ENCODE measurements at places on chromosomes 6 and 20. TPM values are rescaled to one million over a fixed set of nuclear protein-coding genes. Genes with fewer than 3 reads are reported as not detected.

DNA sequence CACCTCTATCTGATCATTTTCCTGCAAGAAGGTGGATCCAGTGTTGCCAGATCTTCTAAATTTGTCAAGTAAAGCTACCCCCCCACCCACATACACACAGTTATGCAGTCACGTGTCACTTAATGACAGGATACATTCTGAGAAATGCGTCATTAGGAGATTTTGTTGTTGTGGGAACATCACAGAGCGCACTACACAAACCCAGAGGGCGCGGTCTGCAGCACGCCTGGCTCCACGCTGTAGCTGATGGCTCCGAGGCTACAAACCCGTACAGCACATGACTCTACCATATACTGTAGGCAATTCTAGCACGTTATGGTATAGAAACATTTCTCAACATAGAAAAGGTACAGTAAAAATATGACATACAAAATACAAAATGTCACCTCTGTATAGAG lies 126.9 kb downstream of the SYCP2 start:
- DNase-seq: no peak

The PLCB1 gene
- 50.7 TPM for total RNA-seq

DNA sequence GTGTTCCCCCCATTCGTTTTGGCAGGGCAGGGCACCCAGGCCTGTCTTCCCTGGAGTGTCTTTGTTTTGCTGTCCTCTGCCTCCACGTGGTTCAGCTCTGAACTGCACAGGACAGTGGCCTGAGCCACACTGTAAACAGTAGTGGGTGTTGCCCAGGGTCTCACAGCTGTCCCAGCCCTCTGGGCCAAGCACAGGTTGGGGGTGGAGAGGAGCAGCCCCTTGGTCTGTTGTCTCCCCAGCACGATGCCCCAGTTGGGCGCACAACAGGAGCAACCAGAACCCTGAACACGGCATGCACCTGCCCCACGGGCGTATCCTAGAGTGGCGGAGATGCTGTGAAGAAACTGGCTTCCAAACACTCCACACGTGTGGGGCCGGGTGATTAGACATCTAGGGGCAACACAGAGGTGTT lies 14.4 kb downstream of the CCDC167 start:
- DNase-seq: no peak

The LPIN3 gene
- 48.0 TPM for total RNA-seq

DNA sequence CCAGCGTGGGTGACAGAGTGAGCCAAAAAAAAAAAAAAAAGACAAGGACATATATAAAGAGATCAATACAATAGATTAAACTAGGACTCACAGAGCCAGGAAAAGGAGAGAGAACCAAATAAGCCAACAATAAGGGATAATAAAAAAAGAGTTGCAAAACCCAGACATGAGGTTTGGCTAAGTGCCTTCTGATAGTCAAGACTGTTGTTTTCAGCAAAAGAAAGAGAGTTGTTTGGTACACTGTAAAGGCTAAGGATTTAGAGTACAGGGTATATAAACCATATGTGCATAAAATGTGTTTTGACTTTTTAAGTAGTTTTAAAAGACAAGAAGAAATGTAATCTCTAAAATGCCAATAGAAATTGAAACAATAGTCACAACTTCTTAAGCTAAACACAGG lies 42.8 kb downstream of the RPF2 start:
- no peak for DNase-seq

DNA sequence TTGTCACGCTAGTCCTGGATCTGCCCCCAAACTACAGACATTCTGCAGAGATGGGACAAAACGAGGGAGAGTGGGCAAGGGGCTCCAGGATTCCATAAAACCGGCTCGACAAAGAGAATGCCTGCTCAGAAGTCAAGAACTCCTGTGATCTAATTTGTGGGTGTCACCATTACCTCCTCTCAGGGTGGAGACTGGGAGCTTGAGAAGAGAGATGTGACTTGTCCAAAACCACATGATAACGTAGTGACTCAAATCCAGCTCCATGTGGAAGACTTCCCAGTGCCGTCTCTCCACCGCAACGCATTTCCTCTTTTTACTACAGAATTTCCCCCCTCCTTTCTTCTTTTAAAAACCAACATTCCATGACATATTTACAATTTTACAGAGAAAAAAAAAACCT lies 44.3 kb downstream of the TRERF1 start:
- DNase-seq: no peak

- no peak for DNase-seq
Measured at GRCh38 chr20:24797745-24798655, 151.1 kb upstream of the CST7 start.

DNA sequence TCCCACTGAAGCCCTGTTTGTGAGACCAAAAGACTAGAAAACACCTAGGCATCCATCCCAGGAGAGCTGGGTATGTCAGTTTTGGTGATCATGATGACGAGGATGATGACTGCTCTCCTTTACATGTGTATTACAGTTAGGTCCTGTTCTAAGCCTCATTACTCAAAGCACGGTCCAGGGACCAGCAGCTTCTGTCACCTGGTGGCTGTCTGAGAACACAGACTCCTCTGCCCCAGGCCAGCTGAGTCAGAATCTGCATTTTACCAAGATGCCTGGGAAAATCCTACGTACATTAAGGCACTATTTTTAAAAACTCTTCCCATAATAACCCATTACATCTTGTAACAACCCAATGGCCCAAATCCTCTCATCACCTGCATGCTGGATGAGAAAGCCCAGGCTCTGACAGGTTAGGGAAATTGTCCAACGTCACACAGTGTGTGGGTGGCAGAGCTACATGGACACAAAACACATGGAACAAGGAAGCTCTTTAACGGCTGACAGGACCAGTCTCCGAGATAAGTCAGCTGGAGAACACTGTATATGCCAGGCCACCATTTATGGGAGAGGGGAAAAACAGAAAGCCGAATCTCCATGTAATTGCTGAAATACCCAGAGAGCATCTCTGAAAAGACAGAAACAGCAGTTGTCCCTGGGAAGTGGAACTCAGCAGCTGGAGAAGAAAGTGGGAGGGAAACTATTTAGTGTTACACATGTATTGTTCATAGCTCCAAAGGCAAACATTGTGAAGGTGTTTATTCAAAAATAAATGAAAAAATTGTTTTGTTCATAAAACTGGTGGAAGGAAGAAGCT lies 65.4 kb downstream of the BMP7 start:
- DNase-seq: no peak

DNA sequence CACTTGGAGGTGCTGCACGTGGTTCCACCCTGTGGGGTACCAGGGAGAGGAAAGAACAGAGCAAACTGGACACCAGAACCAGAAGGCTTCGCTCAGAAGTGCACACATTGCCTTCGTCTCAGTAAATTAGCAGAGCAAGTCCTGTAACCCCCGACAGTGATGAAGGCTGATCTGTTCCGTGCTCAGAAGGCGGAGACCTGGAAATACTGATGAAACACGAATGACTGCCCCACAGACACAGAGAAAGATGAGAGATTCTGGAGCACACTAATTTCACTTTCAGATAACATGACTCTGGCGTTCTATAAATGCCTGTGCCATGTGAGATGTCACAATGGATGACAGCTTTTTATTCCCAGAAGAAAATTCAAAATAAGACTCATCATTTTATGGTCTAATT lies 44.2 kb upstream of the CCR6 start:
- DNase-seq: no peak

The AARS2 gene
- 21.1 TPM for total RNA-seq

- no peak for DNase-seq
Measured at GRCh38 chr6:26152226-26153101, 65.2 kb downstream of the HFE start.

- no peak for DNase-seq
Measured at GRCh38 chr20:48586730-48587129, 241.1 kb downstream of the PREX1 start.

The SLC17A2 gene
- not detected for total RNA-seq

DNA sequence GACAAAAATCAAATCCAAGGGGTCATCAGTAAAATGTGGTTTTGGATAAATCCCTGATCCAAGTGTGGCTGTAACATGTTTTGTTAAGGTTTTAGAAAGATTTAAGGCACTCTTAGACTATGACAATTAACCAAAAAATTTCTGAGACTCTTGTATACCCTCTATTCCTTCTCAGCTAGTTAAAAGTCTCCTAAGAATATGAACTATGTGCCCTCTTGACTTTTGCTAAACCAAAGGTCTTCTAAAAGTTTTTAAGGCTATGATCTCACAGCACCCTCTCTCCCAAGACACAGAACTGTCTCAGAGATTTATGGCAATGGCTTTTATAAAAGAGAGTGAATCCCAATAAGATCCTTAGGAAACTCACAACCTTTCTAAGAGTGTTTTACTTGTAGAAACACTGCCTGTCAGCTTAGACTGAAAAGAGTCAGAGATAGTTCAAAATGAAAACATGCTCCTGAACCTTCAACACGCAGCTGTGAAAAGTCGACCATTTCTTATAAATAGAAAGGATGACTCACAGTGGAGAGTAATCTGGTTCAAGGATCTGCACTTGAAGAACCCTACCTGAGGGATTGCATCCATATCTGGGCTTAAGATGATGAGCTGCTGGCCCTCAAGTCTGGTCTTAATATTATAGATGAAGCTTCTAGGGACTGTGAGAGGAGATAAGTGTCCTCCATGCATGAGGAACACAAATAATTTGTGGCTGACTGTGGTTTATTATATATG lies 388.4 kb upstream of the GJE1 start:
- no peak for DNase-seq

DNA sequence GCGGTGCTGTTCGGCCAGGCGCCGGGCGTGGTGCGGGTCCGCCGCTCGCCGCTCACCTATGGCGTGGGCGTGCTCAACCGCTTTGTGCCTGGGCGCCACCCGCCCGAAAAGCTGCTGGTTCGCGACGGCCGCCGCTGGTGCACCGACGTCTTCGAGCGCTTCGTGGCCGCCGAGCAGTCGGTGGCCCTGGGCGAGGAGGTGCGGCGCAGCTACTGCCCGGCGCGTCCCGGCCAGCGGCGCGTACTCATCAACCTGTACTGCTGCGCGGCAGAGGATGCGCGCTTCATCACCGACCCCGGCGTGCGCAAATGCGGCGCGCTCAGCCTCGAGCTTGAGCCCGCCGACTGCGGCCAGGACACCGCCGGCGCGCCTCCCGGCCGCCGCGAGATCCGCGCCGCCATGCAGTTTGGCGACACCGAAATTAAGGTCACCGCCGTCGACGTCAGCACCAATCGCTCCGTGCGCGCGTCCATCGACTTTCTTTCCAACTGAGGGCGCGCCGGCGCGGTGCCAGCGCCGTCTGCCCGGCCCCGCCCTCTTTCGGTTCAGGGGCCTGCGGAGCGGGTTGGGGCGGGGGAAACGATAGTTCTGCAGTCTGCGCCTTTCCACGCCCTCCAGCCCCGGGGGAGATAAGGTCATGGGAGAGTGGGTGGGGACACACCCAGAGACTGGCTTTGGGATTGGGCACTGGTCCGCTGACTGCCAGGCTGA lies 15.7 kb downstream of the ADISSP start:
- peak; percentile 70 for DNase-seq

The CYP21A2 gene
- 0.94 TPM for total RNA-seq

The DUSP15 gene
- total RNA-seq: 1.7 TPM

The ACOT13 gene
- 35.3 TPM for total RNA-seq

- no peak for DNase-seq
Measured at GRCh38 chr6:73538116-73538779, 17.4 kb upstream of the EEF1A1 start.

The ANGPT4 gene
- 0.05 TPM for total RNA-seq

The KIF13A gene
- total RNA-seq: 85.9 TPM

DNA sequence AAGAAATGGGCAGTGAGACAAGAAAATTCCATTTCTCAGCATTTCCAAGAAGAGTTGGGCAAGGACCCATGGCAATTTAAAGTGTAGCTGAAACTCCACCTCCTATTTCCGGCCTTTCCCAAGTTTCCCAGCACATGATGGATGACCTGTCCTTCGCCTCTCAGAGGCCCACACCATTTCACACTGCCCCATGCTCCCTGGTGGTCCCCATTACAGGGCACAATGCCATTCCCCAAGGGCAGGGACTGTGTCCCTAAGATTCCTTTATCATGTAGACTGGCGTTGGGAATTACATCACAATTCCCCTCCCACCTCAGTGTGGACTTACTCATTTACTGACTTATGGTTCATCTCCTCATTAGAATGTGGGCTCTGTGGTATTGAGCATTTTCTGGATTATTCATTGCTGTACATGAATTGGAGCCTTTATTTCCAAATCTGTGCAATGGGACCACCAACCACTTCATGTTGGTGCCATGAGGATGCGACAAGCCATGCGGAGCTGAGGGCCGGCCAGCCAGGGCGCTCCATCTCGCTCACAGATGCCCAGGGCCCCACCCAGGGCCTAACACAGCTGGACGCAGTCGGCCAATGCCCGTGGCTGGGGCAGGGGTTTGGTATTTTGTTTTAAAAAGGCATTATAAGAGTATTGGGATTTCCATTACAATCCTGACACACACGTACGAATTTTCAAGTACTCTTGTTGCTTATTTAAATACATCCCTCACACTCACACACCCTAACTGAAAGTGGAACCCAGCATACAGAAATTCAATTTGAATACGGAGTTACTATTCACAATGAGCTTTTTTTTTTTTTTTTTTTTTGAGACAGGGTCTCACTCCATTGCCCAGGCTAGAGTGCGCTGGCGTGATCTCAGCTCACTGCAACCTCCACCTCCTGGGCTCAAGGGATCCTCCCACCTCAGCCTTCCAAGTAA lies 5.4 kb downstream of the ACSS1 start:
- DNase-seq: no peak

GRCh38 chr20:17772005-17772343 lies 72.2 kb downstream of the BANF2 start:
- no peak for DNase-seq

DNA sequence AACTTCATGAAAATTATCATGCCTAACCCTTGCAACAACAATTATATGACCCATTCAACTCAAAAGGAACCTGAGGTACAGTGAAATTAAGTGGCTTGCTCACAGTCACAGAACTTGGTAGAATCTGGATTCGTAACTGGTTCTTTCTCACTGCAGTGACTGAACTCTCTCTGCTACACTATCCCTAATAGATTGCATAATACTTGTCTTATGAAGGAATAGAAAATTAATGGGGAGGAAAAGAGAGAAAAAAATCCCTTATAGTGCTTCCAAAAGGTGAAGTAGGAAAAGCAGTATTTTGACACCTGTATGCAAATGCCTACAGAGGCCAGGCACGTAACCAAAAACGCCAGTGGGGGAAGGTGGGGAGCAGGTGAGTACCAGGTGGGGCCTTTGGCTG lies 186.6 kb downstream of the LY86 start:
- no peak for DNase-seq

DNA sequence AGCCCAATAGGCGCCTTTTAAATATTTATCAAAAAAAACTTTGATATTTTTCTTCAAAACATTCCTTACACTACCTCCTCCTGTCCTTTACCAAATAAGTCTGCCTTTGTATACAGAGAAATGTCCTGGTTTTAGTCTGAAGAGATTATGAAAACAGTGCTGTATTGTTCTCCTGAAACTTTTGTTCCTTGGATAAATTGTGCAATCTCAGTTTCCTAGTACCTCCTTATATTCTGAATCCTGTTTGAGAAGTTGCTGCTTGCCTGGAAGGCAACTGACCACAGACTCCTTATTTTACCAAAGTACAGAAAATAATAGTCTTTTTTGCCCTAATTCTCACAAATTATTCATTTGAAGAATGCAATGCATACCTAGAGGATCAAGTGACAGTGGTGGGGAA lies 349.5 kb downstream of the EPHA7 start:
- no peak for DNase-seq
